ENCODE measurements at places on chromosomes 11 and 22.
A peak's percentile ranks its signal among the peaks of the same experiment; 100 is the strongest.

DNA sequence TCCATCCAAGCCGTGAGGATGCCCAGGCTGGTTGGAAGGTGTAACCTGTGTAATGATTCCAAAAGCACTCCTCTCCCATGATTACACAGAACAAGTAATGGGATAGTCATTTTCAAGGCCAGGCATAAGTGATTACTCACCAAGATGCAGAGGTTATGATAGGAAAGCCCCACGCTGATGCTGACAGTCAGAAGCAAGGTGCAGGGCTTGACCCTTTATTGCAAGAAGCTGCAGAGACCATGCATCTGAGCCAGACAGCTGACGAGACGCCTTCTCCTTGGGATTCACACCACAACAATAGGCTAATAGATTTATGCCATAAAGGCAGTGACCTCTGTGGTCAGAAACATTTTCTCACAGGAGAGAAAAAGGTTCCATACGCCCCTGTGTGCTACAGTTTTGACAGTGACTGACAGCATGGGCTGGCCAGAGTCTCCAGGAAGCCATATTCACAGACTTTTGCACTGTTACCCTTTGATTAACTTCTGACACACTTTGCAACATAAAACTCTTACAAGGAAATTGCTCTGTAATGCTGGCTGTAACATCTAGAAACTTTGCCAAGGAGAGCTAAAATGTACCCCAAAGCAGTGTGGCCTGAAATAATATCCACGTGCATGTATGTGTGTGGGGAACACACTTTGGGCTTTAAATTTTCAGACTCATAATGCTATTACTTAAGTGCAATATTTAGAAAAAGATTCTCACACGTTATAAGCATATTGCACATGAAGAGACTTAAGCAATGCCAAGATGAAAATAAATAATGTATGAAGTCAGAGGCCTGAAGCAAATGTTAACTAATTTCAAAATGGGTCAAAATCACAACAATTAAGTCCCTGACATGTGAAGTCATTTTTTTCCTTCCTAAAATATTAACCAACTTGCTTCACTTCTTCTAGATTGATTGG, 1079.0 kb upstream of the TENM4 start:
- DNase-seq, result peak; percentile 41

- DNase-seq, result no peak
These were observed 14.2 kb upstream of the OR6A2 start for GRCh38 chr11:6813656-6814055.

- no peak for DNase-seq
These were observed at the start of gene PGGHG for GRCh38 chr11:288478-289397. TSS of gene PGGHG (plus strand) at chr11:289126. CDS start at chr11:289817, 691 bp downstream.

GRCh38 chr11:30619767-30620166, 33.6 kb upstream of the MPPED2 start:
- DNase-seq, result no peak

GRCh38 chr11:86740628-86741483, 59.5 kb upstream of the PRSS23 start:
- peak; percentile 94 for DNase-seq

GRCh38 chr11:93662175-93662570, 691 bp downstream of the CEP295 start:
- DNase-seq, result no peak

- no peak for DNase-seq
These were observed 2.2 kb upstream of the MRGPRG start for GRCh38 chr11:3220521-3221407.

DNA sequence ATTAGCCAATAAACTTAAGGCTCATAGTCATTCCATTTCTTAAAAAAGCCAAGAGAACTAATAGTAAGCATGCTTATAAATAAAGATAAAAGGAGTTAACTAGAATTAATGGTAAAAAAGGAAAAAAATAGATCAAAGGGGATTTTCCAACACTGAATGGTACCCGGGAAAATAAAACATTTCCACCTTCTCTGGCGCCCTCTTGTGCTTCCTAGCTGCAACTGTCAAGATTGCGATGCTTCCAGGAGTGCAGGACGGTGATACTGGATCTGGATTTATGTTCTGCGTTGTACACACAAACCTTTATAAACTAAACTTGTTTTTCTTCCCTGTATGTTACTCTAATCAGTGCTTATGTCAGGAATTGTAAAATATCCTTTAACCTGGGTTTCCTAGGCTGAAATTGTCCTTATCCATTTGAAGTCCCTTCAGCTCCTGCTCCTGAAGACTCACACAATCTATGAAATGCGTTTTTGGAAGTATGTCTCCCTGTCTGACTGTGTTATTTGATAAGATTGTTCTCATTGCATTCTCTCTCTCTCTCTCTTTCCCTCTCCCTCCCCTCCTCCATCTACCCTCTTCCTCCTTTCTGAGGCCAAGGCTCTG, 9.6 kb upstream of the HTATIP2 start:
- no peak for DNase-seq

GRCh38 chr11:60858236-60858635, 2.5 kb upstream of the PTGDR2 start:
- DNase-seq, result no peak

- no peak for DNase-seq
These were observed 34.4 kb upstream of the LRRC10B start for GRCh38 chr11:61474013-61474643.

DNA sequence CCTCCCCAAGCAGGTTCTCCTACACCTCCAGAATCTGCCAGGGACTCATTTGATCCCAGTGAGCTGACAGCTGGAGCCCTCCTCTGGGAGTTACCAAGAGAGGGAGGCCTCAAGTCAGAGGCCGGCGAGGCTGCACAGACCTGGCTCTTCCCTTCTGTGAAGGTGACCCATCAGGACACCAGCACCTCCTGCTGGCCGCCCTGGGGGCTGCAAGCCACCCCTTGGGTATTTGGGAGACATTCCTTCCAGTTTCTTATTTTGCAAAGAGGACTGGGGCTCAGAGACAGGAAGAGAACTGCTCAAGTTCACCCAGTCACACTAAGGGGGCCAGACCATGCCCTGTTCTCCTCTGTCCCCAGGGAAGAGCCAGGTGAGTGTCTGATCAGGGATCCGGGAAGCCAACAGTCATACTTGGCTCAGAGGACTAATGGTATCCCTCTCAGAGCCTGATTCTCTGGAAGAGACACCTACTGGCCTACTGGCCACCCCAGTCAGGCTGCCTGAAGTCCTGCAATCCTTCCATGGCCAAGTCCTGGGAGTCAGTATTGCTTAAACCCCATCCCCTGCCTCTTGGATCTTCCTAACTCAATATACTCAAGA, 40.5 kb upstream of the RIC3 start:
- no peak for DNase-seq

- no peak for DNase-seq
These were observed 13.6 kb upstream of the LGR4 start for GRCh38 chr11:27485930-27486773.

DNA sequence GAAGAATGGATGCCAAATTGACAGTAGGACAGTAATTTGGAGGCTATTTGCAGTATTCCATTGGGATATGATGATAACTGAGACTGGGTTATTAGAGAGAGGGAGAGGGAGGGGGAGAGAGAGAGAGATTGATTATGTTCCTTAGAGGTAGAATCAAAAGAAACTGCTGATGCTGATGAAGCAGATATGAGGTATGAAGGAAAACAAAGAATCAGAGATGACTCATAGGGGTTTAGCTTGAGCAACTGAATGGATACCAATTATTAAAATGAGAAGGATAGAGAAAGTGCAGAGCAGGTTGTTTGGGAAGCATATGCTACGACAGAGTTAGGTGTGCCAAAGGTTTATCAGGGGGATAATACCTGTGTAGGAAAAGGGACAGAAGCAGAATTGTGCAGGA, 12.8 kb upstream of the NUCB2 start:
- no peak for DNase-seq

DNA sequence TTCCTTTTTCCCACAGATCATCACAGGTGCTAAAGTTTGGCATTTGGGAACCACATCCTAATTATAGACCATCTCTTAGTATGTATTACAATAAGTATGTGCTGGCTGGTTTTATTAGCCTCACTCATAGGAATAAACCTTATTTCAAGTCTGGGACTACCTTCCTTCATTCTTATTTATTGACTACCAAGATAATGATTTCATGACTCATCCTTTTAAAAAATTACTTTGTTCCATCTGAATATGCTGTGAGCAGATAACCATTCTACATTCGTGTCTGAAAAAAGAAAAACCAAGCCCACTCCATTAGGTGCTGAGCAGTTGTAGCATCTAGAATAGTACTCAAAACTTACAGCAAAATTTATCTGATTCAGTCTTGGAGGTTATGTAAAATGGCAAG, 12.3 kb downstream of the TNRC6B start:
- DNase-seq, result peak; percentile 32

DNA sequence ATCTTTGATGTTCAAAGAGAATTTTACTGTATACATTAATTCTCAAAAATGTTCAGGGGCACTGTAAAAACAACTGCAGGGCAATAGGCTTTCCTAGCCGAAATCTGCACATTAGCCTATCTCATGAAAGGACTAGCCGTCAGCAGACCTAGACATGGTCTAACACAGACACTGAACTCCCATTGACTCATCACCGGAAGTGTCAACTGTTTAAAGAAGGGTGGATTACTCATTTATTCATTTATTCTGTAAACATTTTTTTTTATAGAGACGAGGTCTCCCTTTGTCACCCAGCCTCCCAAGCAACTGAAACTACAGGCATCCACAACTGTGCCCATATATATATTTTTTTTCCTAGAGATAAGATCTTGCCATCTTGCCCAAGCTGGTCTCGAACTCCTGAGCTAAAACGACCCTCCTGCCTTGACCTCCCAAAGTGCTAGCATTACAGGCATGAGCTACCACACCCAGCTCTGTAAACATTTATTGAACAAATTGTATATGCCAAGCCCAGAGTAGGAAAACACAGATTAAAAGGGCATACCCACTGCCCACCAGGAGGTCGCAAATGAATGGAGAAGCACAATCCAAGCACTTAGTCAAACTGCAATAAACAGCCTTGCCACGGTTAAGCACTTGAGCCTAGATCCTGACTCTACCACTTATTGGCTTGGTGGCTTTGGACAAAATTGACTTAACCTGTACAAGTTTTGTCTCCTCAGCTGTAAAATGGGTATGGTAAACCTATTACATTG, 26.6 kb downstream of the RAB30 start:
- DNase-seq, result peak; percentile 76

GRCh38 chr22:17514084-17514483, 49.2 kb upstream of the SLC25A18 start:
- DNase-seq, result no peak

- no peak for DNase-seq
These were observed 12.2 kb downstream of the NECTIN1 start for GRCh38 chr11:119716582-119717498.

GRCh38 chr11:35141071-35141470, 2.1 kb downstream of the CD44 start:
- no peak for DNase-seq

DNA sequence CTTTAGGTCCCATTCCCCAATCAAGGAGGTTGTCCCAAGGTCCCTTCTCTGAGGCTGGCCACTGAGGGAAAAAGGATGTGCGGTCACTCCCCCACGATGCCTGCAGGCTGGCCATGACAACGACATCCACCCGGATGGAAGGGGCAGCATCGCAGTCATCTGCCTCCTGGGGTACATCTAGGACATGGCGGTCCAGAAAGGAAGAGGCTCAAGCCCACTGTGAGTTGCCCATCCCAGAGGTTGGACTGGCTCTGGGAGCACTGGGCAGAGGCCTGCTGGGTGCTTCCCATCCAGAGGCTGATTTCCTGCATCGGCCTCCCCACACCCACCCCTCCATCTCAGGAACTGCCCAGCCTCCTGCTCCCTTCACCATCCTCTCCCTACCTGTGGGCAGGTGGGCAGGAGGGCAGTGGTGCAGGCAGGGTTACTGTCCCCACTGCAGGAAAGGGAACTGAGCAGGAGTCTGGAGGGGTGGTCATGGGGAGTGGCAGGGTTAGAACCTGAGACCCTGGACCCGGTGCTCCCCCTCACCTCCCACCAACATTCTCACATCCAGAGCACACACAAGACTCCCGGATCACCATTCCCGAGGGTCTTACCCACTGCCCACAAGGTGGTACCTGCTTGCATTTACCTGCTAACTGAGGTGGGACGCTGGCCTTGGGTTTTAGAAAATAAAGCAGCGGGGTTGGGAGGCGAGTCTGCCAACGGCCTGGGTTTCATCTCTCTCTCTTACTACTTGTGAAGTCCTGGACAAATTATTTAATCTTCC, 4.4 kb downstream of the RCE1 start:
- DNase-seq, result no peak

Data from foreskin keratinocyte (primary cell).